DMS 273 treated with DMSO at 0.1 percent for 48 hours (cell line): ENCODE measurements at places on chromosomes 6 and 20.
A peak's percentile ranks its signal among the peaks of the same experiment; 100 is the strongest.

DNA sequence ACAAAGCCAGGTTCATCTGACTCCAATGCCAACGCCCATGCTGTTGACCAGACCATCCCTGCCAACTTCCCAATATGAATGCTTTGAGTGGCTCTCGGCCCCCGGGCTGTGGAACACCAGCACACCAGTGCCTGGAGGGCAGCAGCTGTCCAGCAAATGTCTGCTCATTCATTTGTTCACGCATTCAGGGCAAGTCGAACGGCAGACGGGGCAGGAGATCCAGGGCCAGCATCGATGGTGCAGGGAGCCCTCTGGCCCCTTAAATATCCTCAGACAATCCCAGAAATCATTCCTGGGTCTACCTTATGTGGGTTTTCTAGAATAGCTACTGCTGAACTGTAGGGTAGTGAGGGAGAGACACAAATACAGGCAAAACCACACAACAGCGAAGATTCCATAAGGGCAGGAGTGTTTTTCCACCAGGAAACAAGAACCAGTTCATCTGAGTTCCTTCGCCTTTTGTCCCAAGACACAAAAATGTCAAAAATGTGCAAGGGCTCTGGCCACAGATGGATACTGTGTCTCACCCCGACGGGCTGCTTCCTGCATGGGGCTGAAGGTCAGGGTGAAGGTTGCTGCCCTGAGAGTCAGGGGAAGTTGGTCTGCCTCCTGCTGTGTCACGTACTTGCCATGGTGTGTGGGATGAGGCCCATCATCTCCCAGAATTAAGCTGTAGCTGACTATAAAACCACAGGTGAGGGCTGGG lies 15.5 kb downstream of the RIPOR3 start:
- no peak for DNase-seq

- DNase-seq, result no peak
Measured at GRCh38 chr20:57619051-57619831, 985 bp downstream of the ZBP1 start.

GRCh38 chr6:1963596-1963995 lies 281.8 kb downstream of the GMDS start:
- DNase-seq, result no peak

- DNase-seq, result no peak
Measured at GRCh38 chr6:150528648-150529285, 70.9 kb upstream of the PLEKHG1 start.

GRCh38 chr20:38386004-38386403 lies 39.7 kb downstream of the LBP start:
- DNase-seq, result no peak

DNA sequence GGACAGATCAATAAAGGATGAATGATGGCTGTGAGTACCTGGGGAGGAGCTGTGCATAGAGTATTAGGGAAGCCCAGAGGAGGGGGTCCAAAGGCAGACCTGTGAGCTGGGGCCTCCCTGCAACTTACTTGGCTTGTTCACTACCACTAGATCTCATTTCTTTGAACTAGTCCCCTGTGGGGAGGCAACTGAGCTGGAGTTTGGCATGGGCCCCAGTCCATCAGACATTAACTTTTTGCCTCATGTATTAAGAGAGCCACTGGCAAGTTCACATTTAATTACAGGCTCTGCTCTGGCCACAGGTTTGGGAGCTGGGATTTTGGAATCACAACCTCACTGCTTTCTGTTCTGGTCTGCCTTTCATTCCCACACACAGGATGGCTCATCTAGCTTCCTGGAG lies 254.1 kb downstream of the PRL start:
- peak; percentile 24 for DNase-seq
